ENCODE measurements at places on chromosomes 5 and 9.

GRCh38 chr9:137339045-137339907, 37.2 kb upstream of the NRARP start:
- no peak for DNase-seq

- DNase-seq = no peak
Observed at GRCh38 chr5:140258016-140258415, 44.9 kb downstream of the PFDN1 start.

DNA sequence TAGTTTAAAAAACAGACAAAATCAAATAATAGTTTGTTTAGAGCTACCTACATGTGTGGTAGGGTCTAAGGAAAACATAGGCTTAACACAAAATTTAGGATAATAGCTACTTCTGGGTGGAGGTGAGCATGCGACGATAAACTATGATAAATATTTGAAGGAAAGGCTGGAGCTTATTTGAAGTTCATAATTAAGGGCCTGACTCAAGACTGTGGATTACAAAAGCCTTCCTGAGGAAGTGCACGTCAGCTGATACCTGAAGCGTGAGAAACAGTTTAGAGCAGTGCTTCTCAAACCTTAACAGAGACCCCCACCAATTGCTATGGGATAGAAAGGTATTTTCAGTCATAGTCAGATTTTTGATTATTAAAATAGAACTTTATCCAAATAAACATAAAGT, 20.4 kb upstream of the UBLCP1 start:
- no peak for DNase-seq

DNA sequence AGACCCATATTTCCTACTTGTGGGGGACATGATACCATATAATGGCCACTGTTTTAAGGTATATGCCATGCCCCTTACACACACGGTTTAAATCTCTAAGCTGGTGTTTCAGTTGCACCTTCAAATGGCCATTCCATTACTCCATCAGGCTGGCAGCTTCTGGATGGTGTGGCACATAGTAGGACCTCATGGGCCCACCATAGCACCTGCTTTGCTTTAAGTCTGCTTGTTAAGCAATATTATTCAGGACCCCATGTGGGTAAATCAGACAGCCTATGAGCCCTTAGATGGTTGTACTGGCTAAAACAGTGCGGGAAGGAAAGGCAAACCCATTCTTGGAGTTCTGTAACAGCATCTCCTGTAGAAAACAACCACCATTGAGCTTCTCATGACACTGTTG, 27.4 kb upstream of the PANK3 start:
- DNase-seq = no peak

- no peak for DNase-seq
Observed at GRCh38 chr5:76724871-76725270, 8.9 kb downstream of the F2R start.

DNA sequence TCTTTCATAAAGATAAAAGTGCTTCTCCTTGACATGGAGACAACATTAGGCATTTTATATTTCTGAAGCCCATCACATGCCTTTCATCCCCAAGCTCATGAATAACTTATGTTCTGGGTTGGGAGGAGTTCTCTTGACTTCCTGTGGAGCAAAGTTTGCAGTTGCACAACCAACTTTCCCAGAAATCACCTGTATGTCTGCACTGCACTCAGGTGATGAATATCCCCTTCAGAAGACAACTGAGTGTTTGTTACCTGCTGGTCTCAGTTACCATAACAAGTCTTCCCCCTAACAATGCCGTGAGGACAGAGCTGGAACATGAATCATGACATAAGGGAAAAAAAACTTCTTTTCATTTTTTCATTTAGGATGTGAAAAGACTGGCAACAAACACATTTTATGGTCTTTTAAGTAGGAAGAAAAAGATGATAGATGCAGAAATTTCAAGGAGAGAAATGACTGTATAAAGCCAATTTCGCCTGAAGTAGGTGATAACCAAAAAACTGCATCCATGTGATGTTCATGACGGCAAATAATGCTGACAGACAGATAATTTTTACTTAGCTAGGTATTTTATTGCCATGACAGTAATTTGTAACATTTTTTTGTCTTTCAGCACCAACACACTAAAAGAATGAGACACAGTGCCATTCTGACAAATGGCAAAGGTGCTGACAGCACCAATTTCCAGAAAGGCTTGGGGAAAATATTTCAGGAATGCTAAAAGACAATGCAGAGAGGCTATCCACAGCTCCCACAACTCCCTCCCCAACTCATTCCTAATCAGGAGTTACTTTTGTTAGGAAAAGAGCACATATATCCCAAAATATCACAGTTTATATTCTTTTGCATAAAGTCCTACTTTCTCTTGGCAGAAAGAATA, 656.3 kb downstream of the PRELID2 start:
- DNase-seq = no peak

GRCh38 chr9:130107234-130107861, 53.6 kb downstream of the GPR107 start:
- peak; percentile 85 for DNase-seq

DNA sequence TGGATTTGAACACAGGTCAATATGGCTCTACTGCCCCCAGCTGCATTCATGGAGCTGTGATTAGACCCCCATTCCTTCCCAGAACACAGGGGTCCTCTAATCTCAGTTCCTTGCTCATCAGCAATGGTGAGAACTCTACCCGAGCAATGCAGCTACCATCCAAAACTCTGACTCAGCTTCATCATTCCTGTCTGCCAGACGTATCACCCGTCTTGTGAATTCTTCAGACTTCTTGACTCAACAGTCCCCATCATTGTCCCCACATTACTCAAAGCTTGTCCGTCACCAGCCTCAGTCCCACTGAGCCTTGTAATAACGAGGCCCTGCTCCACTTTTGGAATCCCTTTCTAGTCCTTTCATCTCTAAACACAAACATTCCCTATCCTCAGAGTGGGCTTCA, 36.3 kb upstream of the STX17 start:
- DNase-seq = no peak

GRCh38 chr5:173735184-173735583, 118.7 kb upstream of the BOD1 start:
- no peak for DNase-seq

GRCh38 chr9:109246533-109246932, 74.3 kb downstream of the EPB41L4B start:
- no peak for DNase-seq

- DNase-seq = no peak
Observed at GRCh38 chr9:123620239-123620638, 264.2 kb downstream of the CRB2 start.

GRCh38 chr5:96790961-96791504, 16.7 kb downstream of the ERAP1 start:
- no peak for DNase-seq

- no peak for DNase-seq
Observed at GRCh38 chr5:107219993-107220392, 450.7 kb downstream of the EFNA5 start.

DNA sequence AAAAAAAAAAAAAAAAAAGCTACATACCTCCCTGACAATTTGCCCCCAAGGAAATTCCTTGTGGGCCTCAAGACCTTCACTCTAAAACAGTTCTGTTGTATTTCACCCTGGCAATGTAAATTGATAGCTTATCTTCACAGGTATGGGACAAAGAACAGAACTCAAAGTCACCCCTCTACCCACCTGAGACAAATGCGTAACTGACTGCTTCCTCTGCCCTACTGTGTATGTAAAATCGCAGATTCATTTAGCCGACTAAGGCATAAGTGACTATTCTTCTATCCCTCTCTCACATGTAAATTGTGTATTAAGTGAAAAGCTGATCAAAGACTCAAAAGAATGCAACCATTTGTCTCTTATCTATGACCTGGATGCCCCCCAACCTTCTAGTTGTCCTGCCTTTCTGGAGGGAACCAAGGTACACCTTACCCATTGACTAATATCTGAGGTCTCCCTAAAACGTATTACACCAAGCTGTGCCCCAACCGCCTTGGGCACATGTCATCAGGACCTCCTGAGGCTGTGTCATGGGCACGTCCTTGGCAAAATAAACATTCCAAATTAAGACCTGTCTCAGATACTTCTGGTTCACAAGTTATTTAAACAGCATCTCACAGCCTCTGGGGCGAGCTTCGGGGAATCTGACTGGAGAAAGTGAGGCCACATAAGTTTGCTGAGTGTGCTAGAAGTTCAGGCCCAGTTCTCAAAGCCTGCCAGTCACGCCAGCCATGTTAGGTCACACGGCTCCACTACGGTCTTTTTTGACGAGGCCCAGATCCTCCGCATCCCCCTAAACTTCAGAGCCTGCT, 954 bp downstream of the TBCA start:
- DNase-seq = no peak

- no peak for DNase-seq
Observed at GRCh38 chr5:9480499-9480898, 65.4 kb downstream of the SEMA5A start.

- DNase-seq = no peak
Observed at GRCh38 chr5:137086342-137086741, 412.8 kb downstream of the SPOCK1 start.

DNA sequence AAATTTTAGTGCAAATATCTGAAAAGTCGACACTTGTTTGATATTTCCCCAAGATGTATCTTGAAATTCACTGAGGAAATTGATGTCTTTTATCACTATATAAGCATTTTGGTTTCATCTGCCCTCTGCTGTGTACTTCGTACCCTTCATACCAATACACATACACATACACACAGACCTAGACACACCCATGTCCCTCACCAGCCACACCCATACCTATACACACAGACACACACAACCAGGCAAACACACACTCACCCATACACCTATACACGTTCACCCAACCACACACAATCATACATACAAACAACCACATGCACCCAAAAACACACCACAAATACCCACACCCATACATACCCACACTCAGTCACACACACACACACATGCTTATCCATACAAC, 367.8 kb downstream of the HINT1 start:
- no peak for DNase-seq

DNA sequence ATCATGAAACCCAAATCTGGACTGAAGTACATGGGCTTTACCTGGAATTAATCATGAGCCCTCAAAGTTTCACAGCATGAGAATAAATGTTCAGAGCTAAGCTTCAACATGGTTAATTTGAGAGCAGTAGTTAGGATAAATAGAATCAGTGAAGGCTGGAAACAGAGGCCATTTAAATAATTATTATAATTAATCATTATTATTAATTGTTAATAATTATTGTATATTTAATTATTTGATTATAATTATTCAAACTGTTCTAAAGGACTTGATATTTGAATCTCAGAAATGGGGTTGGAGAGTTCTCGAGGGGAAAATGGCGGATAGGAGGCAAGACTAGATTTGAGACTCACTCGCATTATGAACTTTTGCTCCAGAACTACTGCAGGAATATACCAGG, 119.6 kb upstream of the ITGA1 start:
- no peak for DNase-seq

- no peak for DNase-seq
Observed at GRCh38 chr5:68086857-68087256, 128.7 kb upstream of the PIK3R1 start.

DNA sequence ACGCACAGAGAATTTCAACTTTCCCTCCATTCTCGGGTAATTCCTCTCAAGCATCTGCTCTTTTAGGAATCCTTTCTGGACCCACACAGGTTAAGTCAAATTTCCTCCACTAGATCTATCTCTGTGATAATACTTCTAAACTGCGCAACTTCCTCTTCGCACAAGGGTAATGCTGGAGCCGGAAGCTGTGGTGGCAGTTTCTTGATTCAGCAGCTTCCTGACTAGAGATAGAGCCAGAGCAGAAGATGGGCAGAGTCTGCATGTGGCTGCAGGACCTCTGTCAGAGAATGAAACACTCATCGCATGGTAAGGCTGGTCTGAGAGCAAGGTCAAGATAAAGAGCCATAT, 11.1 kb upstream of the CDC42SE2 start:
- DNase-seq = peak; percentile 63

GRCh38 chr9:34684145-34684544, 6.9 kb downstream of the CCL19 start:
- no peak for DNase-seq

DNA sequence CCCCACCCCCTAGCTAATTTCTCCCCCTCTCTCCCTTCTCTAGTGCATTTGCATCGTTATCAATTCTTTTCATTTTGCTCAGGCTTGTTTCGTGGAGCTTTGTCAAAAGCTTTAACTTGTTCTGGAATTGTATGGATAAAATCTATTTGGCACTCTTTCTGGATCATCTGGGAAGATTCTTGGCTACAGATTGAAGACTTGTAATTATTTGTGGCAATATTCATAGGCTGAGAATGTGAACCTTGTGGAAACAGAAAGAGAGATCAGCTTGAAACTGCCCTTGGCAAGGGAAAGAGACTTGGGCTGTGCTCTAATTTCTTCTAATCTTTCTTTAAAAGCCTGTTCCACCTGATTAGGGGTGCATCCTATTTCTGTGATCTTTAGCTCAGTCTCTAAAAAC, 340.6 kb upstream of the DAB2 start:
- DNase-seq = no peak

DNA sequence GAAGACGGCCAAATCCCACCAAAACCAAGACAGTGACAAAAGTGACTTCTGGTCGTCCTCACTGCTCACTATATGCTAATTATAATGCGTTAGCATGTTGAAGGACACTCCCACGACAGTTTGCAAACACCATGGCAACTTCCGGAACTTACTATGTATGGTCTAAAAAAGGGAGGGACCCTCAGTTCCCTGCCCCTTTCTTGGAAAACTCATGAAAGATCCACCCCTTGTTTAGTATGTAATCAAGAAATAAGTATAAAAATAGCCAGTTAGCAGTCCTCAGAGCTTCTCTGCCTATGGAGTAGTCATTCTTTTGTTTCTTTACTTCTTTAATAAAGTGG, 9.5 kb downstream of the FCN2 start:
- no peak for DNase-seq

DNA sequence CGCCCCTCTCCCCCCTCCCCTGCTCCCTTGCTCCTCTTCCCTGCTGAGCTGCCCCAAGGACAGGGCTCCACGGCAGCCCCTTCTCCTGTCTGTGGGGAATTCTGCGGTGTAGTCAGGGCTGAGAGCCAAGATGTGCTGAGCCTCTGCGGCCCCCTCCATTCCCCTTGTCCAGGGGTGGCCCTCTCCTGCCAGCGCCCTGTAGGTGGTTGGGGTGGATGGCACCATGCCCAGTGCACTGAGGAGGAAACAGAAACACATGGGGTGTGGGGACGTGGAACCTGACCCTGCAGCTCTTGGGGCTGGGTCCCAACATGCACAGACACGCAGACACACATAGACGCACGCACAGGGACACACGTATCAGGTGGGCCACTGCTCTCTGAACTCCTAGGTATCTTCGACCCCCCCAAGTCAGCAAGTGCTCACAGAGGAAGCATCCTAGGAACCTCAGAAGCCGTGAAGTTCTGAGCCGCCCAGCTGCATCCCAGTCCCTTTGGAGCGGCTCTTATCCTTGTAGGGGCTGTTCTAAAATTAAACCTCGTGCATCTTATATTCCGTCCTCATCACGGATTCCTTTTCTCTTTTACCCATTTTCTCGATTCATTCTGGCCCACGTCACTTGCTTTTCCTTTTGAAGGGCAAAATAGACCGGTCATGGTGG, 64.8 kb downstream of the HMCN2 start:
- no peak for DNase-seq

DNA sequence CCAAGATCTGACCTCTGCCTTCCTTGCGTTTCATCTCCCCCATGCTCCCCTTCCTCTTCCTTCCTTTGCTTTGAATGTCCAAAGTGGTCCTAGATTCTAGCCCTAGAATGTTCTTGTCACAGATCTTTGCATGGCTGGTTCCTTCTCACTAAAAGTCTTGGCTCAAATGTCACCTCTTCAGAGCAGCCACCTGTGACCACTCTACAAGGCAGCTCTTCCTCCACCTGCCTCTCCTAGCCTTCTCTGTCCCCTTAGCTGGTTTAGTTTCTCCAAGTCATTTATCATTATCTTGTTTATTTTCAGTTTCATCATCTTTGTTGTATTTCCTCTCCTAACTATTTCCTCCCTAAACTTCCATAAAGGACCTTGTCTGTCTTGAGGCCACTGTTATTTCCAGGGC, 7.1 kb upstream of the OCLN start:
- no peak for DNase-seq

Data from activated T-cell treated with anti-CD3 and anti-CD28 coated beads for 4 hours (primary cell).